ENCODE measurements at places on chromosomes 4 and X.

- no peak for DNase-seq
Measured at GRCh38 chr4:38995660-38996005, 36.6 kb downstream of the TMEM156 start.

DNA sequence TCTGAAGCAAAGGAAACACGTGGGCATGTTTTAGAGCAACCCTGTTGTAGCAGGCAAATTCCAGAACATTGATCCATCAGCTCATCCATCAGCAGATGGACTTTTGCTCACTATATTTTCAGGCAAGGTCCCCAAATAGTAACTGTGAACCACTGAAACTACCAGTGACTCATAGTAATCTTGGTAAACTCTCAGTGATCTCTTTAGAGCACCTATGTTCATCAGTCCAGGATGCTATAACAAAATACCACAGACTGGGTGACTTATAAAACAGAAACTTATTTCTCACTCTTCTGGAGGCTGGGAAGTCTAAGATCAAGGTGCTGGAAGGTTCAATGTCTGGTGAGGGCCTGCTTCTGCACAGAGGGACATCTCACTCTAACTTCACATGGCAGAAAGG, 28.9 kb upstream of the BTC start:
- no peak for DNase-seq

DNA sequence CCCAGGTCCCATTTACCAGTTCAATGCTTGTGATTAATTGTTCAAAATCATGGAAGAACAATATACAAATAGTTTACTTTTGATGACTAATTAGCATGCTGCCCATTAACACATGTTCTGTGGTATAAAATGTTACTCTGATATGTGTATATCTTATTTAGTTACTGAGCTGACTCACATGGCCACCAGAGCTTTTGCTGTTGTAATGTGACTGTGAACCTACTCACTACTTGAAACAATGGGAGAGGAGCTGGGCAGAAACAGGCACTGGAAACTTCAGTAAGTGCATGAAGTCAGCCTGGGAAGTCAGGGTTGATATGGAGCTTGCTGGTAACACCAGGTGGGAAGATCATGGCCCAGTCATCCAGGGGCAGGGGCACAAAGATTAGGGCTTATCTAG, 72.7 kb upstream of the MAD2L1 start:
- DNase-seq, result no peak

GRCh38 chr4:158316264-158316663, 106.0 kb downstream of the TMEM144 start:
- no peak for DNase-seq

DNA sequence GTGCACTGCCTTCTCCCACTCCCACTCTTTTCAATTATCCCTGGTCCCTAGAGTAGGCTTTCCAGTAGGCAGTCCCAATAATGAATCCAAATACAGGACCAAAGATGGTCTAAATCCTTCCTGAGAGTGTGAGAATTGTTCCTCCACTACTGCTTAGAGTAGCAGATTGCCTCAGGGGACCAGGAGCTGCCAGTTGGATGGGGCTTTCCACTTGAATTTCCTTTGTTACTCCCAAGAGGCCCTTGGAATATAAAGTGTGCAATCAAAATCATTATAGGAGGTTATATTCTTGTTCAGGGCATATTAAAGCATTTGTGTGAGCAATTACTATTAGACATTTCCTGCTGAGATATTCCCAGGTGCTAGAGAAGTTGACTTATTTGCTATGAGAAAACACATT, 156.6 kb upstream of the TLL1 start:
- no peak for DNase-seq

- DNase-seq, result no peak
Measured at GRCh38 chr4:10655968-10656367, 28.6 kb downstream of the CLNK start.

DNA sequence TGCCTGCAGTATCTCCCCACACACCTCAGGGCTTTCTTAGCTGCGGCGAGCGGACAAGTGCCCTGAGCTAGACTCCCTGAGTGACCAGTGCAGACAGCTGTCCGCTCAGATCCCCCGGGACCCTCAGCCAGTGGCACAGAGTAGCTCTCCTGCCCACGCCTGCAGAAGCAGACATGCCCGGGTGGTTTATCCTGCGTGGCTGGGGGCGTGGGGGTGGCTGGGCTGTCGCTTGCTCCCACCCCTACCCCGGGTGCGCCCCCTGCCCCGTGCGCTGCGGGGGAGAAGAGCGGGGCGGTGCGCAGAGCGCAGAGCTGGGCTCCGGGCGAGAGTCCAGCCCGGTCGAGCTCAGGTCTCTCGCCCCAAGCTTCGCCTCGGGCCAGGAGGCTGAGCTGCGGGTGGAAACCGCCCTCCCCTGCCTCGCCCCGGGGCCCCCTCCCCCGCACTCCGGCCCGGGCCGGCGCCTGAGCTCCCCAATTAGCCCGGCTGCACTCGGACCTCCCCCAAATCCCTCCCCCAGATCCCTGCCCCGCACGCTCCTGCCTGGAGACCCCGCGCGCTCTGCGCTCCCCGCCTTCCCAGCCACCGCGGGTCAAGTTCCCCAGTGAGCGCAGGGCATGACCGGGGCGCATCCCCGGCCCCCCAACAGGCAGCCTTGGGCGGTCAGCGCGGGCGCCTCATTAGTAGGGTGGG, 11.7 kb upstream of the SHOX start:
- no peak for DNase-seq

GRCh38 chrX:107848591-107848990, 22.9 kb downstream of the MID2 start:
- DNase-seq, result no peak

DNA sequence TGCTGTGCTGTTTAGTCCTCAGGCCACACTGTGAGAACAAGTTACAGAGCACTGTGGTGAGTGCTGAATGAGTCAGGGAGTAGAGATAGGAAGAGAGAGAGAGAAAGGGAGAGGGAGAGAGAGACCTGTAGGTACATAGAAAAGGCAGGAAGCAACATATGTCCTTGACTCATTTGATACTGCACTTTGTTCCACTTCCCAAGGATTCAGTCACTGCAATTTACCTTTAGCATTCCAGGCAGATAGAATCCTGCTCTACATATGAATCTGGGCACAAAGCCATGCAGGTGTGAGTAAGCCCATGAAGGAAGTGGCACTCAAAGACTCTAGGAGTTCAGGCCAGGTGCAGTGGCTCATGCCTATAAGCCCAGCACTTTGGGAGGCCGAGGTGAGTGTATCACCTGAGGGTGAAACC, 1.0 kb upstream of the DAPP1 start:
- no peak for DNase-seq

- no peak for DNase-seq
Measured at GRCh38 chr4:118997601-118998000, 108.9 kb downstream of the SYNPO2 start.

DNA sequence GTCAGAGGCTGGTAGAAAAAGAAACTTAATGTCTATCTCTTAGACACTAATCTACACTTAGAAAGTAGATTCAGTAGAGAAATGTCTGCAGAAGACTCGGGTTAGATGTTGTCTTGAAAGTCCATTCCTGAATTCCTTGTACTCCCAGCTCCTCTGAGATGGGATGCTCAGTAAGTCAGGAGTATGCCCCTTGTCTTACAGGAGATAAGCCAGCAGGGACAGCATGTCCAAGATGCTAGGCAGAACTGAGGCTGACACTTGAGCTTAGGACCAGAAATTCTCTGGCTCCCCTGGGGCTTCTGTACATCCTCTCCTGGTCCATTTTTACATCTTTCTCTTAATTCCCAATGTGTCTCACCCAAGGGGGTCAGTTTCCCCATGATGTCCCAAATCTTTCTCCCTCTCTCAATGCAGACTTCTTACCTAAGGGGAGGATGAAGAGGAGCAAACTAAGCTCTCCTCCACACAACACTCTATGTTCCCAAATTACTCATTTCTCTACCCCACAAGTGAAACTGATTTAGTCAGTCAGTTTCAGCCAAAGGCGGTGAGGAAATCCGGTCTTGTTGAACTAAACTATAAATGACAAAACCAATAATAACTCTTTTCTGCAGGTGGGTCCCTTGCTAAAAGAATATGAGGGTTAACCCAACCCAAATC, 558.2 kb upstream of the DIPK2B start:
- DNase-seq, result no peak

- no peak for DNase-seq
Measured at GRCh38 chrX:41259516-41259915, 74.4 kb upstream of the DDX3X start.

DNA sequence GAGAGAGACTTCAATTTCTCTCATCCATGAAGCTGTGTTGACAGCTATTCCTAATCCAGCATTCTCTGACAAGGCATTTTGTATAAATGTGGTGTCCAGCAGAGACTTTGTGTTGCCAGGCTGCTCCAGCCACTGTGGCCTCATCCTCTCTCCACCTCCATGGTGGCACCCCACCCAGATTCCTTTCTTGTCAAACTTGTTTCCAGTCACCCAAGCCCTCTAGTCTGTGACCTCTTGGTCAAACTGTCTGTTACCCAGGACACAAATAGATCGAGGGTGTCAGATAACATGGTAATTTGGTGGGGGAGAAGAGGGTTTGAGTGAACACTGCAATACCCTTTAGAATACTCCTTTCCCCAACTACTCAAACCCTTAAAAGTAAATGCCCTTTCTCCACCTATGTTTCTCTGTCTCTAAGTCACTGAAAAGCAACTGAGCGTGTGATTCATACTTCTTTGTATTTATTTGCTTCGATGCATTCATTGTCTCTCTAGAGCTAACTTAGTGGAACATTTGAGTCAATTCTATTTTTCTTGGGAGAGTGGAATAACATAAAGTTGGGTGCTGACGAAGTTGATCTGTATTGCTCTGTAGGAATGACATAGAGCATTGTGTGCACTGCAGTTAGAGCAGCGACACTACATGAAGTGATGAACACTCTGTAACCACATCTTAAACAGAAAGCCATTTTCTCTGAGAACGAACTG, 13.7 kb downstream of the PITX2 start:
- no peak for DNase-seq

DNA sequence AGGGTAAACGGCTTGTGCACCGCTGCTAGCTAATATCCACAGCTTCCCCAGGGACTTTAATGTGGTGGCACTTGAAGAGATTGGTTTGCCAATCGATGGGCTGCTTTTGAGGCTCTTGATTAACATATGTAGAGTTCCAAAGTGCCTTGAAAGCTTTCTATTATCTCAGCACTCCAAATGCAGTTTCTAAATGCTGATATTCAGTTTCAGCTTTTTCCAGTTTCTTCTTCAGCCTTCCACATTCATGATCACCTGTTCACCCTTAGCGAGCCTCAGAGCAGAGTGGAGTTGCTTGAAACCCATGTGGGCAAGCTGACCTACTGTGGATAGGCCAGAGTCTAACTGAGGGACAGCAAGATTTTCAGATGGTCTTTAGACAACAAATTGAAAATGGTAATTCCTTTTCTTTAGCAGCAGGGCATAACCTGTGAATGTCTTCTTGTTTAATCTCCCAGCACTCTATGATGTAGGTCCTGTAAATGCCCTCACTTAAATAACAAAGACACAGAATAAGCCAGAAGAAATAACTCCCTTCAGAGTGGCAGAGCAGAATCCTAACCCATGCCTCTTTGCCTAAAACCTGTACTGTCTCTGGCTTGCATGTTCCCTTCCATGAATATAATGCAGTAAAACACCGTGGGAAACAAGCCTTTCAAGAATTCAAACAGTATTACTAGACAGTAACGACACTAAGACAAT, 99.8 kb downstream of the TSPAN5 start:
- no peak for DNase-seq

DNA sequence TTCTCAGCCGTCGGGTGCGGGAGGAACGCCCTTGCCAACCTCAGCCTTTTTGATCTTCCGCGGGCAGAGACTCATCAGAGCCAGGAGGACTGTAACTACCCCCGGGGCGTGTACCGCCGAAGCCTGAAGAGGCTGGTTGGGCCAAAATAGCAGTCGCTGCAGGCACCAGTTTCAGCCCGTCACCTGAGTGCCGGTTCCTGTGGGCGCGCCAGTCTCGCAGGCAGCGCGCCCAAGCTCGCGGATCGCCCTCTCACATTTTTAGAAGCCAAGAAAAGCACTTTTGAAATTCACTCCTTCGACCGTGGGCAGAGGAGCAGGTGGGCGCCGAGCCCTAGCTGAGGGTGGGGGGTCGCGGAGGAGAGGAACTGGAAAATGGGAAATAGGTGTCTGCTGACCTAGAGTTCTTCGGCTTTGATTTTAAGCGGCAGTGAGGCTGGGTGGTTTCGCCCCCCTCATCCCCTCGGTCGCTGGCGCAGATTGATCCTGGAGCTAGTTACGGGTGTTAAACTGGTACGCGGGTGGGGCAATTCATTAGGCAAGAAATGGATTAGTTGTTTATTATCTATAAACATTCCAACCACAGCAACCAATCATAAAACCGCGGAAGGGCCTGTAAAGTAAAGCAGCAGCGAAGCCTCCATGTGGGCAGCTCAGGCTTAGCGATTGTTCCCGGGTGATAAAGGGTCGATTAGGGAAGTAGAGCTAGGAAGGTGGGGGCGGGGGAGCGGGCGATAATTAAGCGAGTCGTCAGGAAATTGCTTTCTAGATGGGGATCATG, 69.2 kb downstream of the FBXO8 start:
- no peak for DNase-seq

DNA sequence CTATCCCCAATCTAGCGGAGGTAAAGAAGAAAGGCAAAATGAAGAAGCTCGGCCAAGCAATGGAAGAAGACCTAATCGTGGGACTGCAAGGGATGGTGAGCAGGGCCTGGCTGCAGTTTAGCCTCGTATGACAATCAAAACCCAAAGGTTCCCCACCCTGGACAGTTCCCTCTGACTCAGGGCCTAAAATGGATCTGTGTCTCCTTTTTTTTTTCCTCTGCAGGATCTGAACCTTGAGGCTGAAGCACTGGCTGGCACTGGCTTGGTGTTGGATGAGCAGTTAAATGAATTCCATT, 986 bp downstream of the HDAC6 start:
- no peak for DNase-seq

- no peak for DNase-seq
Measured at GRCh38 chr4:165383591-165384073, 4.8 kb downstream of the CPE start.

DNA sequence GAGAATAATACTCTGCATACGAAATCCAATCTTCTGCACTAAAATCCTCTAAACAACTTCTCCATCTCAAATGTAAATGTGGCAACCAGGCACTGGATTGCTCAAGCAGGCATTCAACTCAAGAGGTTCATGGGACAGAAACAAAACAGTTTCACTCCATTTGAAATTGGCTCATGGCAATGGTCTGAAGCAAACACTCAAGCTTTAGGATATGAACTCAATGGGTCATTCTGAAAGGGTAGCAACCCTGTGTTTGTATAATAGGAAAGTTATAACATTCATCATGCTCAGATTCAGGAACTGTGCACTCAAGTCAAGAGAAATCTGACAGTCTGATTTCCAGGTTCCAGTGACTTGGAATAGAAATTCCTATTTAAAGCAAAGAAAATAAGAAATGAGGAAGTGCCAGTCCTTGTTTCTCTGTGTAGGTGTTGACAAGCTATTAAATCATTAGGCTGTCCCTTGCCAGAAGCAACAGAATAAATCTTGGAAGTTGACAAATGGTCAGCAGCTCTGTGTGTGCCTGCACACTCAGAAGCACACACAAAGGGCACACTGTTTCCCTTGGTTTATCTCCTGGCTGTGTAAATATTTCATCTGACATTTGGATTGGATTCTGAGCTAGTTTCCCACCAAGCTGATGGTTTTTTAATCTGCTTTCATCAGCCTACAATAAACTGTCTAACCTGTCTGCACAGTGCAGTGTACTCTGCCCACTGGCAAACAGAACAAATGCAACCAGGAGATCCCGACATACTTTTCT, 75.9 kb upstream of the CITED1 start:
- DNase-seq, result no peak

GRCh38 chr4:183157215-183157614, 58.2 kb downstream of the WWC2 start:
- DNase-seq, result no peak

GRCh38 chr4:100984901-100985300, 362.4 kb downstream of the PPP3CA start:
- no peak for DNase-seq

All from stimulated activated CD4-positive, alpha-beta T cell treated with anti-CD3 and anti-CD28 coated beads, TNF-alpha, amount 100 ng/mL, for 1 hour (primary cell).